ENCODE measurements at places on chromosomes 1 and 21.
A peak's percentile ranks its signal among the peaks of the same experiment; 100 is the strongest.

DNA sequence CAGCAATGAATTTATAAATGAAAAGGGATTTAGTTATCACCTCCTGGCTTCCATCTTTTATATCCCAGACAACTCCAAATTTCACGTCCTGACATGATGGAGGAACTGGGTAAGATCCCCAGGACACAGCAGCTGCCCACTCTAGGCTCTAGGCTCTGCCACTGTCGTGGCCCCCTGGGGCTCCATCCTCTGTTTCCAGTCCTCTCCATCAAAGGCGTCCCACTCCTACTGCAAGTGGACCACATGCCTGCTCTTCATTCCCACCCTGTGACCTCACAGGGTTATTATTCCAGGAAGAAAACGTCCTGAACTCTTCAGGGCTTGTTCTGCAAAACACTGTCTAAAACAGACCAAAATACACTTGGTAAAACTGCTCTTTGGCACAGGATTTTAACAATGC is 11.9 kb downstream of the URB1 start:
- DNase-seq: no peak
- H3K27ac ChIP-seq: no peak overlapping the region
- H3K4me1 ChIP-seq: peaks cover 10% of the 10 kb centered on the region

DNA sequence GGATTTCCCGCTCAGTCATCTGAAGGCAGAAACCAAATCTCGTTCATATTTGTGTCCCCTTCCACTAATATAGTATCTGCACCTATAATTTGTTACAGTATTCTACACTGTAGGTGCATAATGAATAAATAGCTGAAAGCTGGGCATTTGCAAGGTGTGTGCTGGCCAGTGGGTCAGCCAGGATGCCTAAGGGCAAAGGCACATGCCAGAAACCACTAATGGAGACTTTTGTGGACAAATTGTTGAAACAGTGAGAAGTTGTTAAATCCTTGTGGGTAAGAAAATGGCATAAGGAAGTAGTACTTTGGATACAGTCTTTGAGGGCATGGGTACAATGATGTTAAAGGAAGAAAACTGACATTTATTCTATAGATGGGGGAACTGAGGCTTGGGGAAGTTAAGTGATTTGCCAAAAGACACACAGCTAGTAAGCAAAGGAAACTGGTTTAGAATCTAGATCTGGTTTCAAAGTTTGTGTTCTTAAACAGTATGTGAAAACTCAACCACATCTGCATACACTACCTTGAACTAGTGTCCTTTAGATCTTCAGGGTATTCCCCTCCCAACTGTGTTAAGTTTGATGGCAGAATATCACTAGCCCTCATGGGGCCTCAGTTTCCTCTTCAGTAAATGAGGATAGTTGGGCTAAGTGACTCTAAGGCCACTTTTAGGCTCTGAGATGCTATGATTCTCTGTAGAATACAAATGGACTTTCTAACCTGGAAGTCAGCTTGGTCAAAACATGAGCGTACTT is 26.5 kb upstream of the LRRC8C start:
- H3K27ac ChIP-seq: peak overlapping the region; percentile 100
- peaks cover 98% of the 10 kb centered on the region for H3K4me1 ChIP-seq
- H3K4me3 ChIP-seq: peak overlapping the region; percentile 79
- peaks cover 41% of the 10 kb centered on the region for H3K36me3 ChIP-seq

DNA sequence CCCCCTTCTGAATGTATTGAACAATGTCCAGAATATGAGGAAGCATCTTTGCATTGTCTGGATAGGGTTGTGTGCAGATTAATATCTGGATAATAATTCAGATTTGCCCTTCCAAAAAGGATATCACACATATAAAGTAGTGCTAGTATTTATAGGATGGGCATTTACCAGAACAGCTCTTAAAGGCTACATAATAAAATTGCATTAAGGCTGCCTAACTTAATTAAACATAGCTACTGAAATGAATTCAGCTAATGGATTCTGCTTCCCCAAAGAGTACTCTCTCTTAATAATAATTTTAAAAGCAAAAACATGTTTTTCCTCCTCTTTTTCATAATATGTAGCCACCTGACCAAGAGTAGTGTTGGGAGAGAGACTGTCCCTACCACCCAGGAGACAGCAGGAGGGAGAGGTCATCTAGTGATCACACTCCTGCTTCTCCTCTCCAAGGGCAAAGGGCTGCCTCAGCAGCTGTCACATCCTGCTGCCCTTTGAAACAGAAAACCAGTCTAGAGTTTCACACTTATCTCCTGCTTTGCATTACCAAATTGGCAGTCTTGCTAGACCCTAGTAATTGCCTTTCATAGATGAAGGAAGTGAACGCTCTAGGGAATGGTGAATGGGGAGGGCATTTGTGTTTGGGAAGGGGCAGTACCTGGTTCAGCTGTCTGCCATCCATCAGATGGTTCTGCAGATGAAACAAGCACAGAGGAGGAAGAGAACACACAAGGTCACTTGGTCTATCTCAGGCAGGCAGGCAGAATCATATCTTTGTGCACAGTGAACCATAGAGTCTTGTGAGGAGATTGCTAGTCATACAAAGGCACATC is 29.3 kb upstream of the DDAH1 start:
- H3K36me3 ChIP-seq: no peaks in the 10 kb centered on the region
- no peaks in the 10 kb centered on the region for H3K4me1 ChIP-seq
- no peak for DNase-seq
- H3K4me3 ChIP-seq: no peak overlapping the region

GRCh38 chr1:78839704-78840277 is 166.7 kb downstream of the ADGRL4 start:
- no peaks in the 10 kb centered on the region for H3K36me3 ChIP-seq
- H3K4me1 ChIP-seq: peaks cover 13% of the 10 kb centered on the region
- no peak overlapping the region for H3K27ac ChIP-seq
- no peak overlapping the region for H3K4me3 ChIP-seq

GRCh38 chr1:166083887-166084286 is 82.9 kb downstream of the FAM78B start:
- H3K4me1 ChIP-seq: peaks cover 33% of the 10 kb centered on the region
- no peaks in the 10 kb centered on the region for H3K36me3 ChIP-seq
- H3K27ac ChIP-seq: no peak overlapping the region
- no peak overlapping the region for H3K4me3 ChIP-seq
- DNase-seq: no peak
- H3K27me3 ChIP-seq: no peaks in the 10 kb centered on the region

DNA sequence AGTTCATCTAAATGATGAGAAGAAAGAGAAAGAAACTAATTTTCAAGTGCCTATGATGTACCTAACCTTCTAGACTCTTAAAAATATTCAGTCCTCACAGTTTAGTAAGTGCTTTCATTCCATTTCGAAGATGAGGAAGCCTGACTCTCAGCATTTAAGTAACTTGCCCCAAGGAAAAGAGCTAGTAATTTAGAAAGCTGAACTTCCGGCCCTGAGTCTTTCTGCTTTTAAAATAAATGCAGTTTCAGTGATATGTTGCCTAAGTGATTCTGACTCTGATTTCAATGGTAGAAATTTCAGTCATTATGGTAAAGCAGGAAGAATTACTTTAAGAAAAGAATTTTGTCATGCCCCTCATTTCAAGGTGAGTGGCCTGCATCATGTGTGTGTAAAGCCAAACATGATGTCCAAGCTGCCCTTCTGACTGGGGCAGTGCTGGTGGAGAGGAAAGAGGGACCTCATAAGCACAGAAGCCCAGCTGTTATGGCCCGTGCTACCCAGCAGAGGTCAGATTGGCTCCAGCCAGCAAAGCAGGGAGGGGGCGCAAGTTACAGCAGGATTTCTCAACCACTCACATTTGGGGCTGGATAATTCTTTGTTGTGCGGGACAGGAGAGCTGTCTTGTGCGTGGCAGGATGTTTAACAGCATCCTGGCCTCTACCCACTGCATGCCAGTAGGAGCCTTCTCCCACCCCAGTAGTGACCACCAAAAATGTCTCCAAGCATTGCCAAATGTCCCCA is 10.7 kb downstream of the ATP1A4 start:
- DNase-seq: no peak
- no peaks in the 10 kb centered on the region for H3K36me3 ChIP-seq
- peaks cover 13% of the 10 kb centered on the region for H3K27me3 ChIP-seq

GRCh38 chr1:217456261-217456660 is 174.6 kb downstream of the GPATCH2 start:
- H3K27me3 ChIP-seq: no peaks in the 10 kb centered on the region
- H3K4me3 ChIP-seq: no peak overlapping the region
- no peaks in the 10 kb centered on the region for H3K4me1 ChIP-seq
- H3K27ac ChIP-seq: no peak overlapping the region
- H3K36me3 ChIP-seq: peaks cover 27% of the 10 kb centered on the region

DNA sequence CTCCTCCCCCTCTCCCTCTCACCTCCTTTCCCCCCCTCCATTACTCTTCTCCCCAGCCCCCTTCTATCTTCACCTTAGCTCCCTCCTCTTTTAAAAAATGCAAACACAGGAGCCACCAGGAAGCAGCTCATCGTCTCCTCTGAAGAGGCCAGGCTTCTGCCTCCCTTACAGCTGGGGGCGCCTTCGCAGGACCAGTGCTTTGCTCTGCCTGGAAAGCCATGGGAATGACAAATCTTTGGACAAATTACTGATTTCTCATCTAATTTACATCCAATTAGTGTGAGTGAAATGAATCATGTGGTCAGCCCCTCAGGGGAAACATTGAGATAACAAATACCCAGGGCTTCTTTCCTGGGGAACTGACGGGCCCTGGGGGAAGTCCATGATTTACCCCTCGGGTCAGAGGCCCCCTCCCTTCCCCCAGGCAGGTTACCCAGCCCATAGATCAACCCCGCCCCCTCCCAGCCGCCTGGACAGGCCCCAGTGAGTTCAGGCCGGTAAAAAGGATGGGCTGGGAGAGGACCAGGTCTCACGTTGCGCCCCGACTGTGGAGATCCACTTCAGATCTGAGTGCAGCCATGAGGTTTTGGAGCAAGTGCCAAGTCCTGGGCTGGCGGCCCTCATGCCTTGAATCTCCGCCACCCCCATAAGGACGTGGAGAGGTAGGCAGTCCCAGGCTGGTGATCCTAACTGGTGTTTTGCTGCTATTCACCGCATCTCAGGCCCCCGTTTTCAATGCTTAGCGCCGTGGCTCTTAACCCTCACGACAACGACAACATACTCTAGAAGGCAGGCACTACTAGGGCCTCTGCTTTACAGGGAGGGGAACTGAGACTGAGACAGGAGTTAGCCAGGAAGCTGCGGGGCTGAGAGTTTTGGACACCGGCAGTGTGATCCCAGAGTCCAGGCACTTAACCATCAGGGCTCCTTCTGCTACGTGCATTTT is 300.8 kb downstream of the RRAGC start:
- no peaks in the 10 kb centered on the region for H3K36me3 ChIP-seq
- H3K4me3 ChIP-seq: peak overlapping the region; percentile 62
- peaks cover 15% of the 10 kb centered on the region for H3K27me3 ChIP-seq

DNA sequence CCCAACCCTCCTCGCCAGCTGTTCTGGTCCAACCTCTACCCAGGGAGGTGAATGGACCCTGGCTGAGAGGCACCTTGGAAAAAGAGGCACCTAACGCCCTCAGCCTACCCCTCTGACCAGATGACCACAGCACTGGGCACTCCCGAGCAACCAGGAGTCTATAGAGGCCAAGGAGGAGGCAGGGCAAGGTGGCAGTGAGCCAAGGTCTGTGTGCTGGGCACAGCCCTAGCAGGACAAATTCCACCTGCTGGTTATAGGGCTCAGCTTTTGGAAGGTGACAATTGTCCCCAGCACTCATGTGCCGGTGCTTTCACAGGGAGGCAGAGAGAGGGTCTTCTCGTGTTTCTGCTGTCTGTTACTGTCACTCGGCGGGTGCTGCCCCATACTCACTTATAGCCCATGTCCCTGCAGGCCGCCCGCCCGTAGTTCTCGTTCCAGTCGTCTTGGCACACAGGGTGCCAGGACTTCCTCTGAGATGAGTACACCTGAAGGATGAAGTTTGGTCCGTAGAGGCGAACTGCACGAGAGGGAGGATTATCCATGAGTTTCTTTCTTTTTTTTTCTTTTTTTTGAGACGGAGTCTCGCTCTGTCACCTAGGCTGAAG is 27.8 kb downstream of the TMPRSS2 start:
- no peaks in the 10 kb centered on the region for H3K4me1 ChIP-seq
- peaks cover 10% of the 10 kb centered on the region for H3K27me3 ChIP-seq
- no peaks in the 10 kb centered on the region for H3K36me3 ChIP-seq
- no peak overlapping the region for H3K4me3 ChIP-seq
- no peak overlapping the region for H3K27ac ChIP-seq

- no peaks in the 10 kb centered on the region for H3K36me3 ChIP-seq
- no peak for DNase-seq
- H3K27me3 ChIP-seq: peaks cover 19% of the 10 kb centered on the region
- no peaks in the 10 kb centered on the region for H3K4me1 ChIP-seq
- H3K27ac ChIP-seq: no peak overlapping the region
These were observed 19.2 kb downstream of the FMO2 start for GRCh38 chr1:171204296-171204695.

GRCh38 chr1:7984811-7985210 is 23.3 kb downstream of the PARK7 start:
- no peak overlapping the region for H3K27ac ChIP-seq
- no peak for DNase-seq
- H3K4me3 ChIP-seq: no peak overlapping the region
- peaks cover 13% of the 10 kb centered on the region for H3K4me1 ChIP-seq
- H3K36me3 ChIP-seq: peaks cover 91% of the 10 kb centered on the region

GRCh38 chr1:76919085-76919484 is 51.8 kb downstream of the ST6GALNAC5 start:
- no peaks in the 10 kb centered on the region for H3K36me3 ChIP-seq
- peaks cover 5% of the 10 kb centered on the region for H3K27me3 ChIP-seq
- no peak for DNase-seq
- no peak overlapping the region for H3K27ac ChIP-seq
- H3K4me1 ChIP-seq: no peaks in the 10 kb centered on the region

DNA sequence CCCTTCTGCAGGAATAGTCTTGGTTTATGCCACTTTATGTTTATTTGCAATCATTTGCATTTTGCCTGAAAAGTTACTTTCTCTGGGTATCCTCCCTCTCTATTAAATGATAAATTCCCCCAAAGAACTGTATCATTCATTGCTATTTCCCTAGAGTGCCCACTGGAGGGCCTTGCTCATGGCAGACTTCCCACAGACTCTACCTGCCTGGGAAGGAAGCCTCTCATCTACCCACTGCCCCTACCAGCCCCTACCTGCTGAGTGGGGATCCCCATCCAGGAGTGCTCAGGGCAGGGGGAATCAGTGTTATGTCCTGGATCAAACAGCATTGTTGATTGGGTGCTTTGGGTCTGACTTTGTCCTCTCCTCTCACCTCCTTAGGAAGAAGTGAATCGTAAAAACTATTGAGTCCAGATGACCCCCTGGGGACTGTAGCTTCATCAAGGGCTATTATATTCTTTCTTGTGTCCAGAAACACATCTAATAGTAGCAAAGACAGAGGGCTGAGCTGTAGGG is 6.8 kb upstream of the LRRN2 start:
- DNase-seq: no peak
- peaks cover 23% of the 10 kb centered on the region for H3K27me3 ChIP-seq
- H3K27ac ChIP-seq: no peak overlapping the region

GRCh38 chr1:1947493-1947892 is 28.4 kb upstream of the TMEM52 start:
- no peak overlapping the region for H3K27ac ChIP-seq
- no peak overlapping the region for H3K4me3 ChIP-seq
- H3K4me1 ChIP-seq: peaks cover 2% of the 10 kb centered on the region
- no peaks in the 10 kb centered on the region for H3K36me3 ChIP-seq

- no peaks in the 10 kb centered on the region for H3K27me3 ChIP-seq
- peaks cover 67% of the 10 kb centered on the region for H3K36me3 ChIP-seq
- peak; percentile 77 for DNase-seq
- peaks cover 73% of the 10 kb centered on the region for H3K4me1 ChIP-seq
- H3K27ac ChIP-seq: peak overlapping the region; percentile 98
These were observed 197.9 kb upstream of the SGIP1 start for GRCh38 chr1:66335859-66336640.
